ENCODE measurements at places on chromosomes 7 and 10.

GRCh38 chr7:144048648-144049047, at the start of gene OR2A5:
Gene OR2A5 (plus strand): TSS chr7:144048948. CDS start chr7:144050402, 1,454 bp downstream.
- no peak for DNase-seq

DNA sequence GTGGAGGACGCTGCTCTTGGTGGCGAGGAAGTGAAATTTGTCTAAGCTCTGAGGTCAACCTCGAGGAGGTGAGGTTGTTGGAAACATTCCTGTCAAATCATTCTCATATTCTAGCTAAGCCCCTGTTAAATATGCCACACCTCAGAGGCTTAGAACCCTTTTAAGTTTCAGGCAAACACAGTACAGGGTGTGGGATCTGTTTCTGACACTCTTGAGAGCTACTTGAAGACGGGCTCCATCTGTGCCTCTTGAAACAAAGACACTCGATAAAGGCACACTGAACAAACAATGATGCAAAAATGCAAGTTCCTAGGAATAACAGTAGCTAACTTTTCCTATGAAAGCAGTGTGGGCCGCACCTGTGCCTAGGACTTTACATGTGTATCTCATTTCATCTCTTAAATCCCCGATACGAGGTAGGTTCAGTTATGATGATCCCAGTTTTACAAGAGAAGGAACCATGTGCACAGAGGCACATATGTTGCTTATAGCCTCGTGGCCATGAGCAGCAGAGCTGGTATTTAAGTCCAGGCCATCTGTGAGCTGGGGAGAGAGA, 299.2 kb downstream of the CCDC3 start:
- DNase-seq, result no peak

GRCh38 chr7:16702441-16702840, 51.1 kb upstream of the TSPAN13 start:
- no peak for DNase-seq

- no peak for DNase-seq
Observed at GRCh38 chr10:70834441-70835151, 18.8 kb downstream of the SGPL1 start.

DNA sequence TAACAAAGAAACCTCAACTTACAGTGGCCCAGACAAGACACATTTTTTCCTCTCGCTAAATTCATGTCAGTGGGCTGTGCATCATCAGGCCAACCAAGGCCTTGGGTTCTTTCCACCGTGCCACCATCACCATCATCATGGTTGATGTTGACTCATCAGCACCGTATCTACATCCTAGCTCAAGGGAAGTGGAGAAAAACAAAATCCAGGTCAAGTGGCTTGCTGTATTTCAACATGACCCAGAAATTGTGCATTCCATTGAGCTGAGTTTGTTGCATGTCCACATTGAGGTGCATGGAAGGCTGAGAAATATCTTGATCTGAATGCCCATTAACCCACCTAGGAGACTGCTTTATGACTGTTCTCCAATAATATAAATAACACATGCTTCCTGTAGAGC, 312.4 kb upstream of the CDC14C start:
- DNase-seq, result no peak

- no peak for DNase-seq
Observed at GRCh38 chr7:24848878-24849277, 91.6 kb upstream of the GSDME start.

- no peak for DNase-seq
Observed at GRCh38 chr10:27568196-27569175, 64.4 kb downstream of the RAB18 start.

- no peak for DNase-seq
Observed at GRCh38 chr10:85601526-85601925, 765.1 kb downstream of the GRID1 start.

DNA sequence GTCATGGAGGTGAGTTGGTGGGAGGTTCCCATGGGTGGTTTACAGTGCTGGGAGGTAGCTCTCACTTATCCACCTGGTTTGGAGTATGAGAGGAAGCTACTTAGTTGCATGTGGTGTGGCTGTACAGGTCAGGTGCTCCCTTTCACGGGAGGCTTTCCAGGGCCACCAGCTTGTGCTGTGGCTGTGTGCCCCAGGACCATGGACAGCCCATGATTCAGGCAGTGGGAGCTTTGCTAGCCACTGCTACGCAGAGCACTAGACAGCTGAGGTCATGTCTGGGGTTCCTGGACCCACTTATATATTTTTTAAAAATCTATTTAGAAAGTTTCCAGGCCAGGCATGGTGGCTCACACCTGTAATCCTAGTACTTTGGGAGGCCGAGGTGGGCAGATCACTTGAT, 42.5 kb upstream of the KCNMA1 start:
- no peak for DNase-seq

GRCh38 chr10:22823109-22823508, 104.7 kb upstream of the ARMC3 start:
- no peak for DNase-seq

GRCh38 chr10:113292086-113292485, 260.8 kb upstream of the HABP2 start:
- DNase-seq, result no peak

DNA sequence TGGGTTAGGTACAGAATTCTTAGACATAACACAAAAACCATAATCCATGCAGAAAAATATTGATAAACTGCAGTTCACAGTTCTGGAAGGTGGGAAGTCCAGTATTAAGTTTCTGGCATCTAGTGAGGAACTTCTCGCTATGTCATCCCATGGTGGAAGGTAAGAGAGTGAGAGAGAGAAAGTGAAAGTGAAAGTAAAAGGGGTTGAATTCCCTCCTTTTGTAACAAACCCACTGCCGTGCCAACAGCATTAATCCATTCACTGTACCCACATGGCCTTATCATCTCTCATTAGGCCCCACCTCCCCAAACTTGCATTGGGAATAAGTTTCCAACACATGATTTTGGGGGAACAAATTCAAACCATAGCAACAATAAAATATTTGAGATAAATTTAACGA, 17.1 kb downstream of the ZNF485 start:
- no peak for DNase-seq

DNA sequence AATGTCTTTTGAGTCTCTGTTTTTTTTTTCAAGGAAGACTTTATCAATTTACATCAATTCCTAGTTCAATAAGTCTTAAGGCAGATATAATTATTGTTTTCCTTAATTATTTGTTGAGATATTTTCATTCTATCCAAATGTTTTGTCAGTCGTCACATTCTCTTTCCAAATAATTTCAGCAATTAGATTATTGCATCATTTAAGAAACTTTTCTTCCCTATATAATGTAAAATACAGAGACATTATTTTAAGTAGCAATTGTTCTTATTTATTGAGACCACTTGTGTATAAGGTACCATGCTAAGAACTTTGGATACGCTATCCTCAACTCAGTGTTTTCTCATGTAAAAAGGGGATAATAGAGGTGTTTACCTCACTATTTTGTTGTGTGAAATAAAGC, 38.1 kb upstream of the GNAT3 start:
- no peak for DNase-seq

- no peak for DNase-seq
Observed at GRCh38 chr7:114182837-114183236, 231.8 kb upstream of the FOXP2 start.

GRCh38 chr7:155590215-155591018, 44.1 kb upstream of the CNPY1 start:
- DNase-seq, result no peak

DNA sequence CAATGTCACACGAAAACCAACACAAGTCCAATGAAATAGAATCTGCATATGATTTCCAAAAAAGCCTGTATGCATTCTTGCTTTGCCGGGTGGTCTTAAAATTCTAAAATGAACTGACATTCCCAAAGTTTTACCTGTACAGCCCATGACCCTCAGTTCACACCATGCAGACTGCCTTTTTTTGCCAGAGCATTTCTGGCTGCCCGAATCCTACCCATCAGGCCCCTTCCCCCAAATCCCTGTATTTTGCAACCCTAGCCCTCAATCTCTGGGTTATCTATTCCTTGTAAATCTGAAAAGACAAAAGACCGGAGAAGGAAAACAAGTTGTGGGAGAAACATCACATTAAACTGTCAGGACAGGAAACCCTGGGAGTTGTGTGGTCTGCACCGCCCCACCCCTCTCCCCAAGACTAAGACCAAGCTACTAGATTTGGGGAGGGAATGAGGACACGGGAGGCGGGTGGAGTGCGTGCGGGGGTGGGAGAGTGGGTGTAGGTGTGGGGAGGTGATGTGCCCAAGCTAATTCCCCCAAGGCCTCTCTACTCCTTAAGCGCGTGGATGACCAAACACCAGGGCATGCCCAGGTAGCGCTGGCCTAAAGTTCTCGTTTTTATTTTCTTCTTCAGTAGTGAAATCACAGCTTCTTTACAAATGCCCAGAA, 1.4 kb downstream of the JCAD start:
- DNase-seq, result no peak

GRCh38 chr10:4034907-4035598, 250.0 kb upstream of the KLF6 start:
- no peak for DNase-seq

- DNase-seq, result no peak
Observed at GRCh38 chr7:33503736-33504135, 374.4 kb downstream of the BBS9 start.

- no peak for DNase-seq
Observed at GRCh38 chr10:10209167-10209566, 808.5 kb upstream of the CELF2 start.

- DNase-seq, result no peak
Observed at GRCh38 chr7:115009736-115010440, 88.0 kb downstream of the MDFIC start.

DNA sequence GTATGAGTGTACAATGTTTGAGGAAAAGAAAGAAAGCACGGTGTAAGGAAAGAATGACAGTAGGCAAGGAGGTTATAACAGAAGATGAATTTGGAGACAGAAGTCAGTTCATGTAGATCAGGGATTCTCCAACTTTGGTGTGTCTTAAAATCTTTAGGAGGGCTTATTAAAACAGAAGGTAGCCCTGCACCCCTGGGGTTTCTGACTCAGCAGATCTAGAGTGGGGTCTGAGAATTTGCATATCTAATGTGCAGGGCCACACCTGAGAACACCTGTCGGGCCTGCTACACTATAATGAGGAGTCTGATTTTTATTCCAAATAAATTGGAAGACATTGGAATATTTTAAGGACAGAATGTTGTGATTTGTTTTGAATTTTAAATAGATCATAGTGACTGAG, 120.6 kb downstream of the RNF133 start:
- no peak for DNase-seq

GRCh38 chr10:23368816-23369640, 24.4 kb upstream of the C10orf67 start:
- no peak for DNase-seq

DNA sequence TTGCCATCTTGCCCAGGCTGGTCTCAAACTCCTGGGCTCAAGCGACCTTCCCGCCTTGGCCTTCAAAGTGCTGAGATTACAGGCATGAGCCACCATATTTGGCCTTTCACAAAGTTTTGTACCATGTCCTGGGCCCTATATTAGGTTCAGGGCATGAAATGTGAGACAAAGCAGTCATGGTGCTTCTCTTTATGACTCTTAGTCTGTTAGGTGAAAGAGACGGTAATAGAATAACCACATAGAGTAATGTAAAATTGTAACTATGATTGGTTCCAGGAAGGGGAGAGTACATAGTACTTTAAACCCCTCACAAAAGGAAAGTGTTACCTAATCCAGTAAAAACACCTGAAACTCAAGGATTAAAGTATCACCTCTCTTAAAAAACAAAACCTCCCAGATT, 144.7 kb downstream of the SPAG6 start:
- DNase-seq, result no peak

DNA sequence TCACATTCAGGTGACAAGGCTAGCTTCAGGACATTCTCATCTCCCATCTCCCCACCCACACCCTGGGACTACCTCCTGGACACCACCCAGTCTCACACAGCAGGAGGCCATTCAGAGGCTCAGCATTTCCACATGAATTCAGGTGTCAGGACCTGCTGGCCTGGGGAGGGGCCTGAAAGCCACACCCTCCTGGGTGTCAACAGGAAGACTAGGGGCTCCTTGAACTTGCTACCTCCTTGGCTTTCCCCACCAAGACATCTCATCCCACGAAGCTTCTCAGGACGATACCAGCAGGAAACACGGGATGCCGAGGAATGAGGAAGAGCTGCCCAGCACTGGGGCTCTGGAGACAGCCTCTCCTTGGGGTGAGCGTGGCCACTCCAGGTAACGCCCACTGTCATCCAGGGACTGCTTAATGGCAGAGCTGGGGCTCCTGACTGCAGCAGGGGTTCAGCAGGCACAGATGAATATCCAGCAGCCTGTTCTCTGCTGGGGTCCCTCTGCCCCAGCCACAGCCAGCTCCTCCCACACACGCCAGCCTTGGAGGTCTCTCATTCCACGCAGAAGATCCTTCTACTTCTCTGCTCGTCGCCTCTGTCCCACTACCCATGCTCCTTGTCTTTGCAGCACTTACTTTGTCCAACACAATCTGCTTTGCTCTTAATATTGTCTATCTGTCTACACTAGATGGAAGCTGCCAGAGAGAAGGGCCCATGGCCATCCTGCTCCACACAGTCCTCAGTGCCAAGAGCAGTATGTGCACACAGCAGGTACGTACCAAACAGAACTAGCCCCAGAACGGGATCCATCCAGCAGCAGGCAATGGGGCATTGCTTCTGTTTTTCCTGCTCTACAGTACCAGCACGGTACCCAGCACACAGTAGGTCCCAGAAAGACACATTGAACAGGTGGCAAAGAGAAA, 88.7 kb downstream of the FAM53B start:
- no peak for DNase-seq

- no peak for DNase-seq
Observed at GRCh38 chr10:69459893-69460575, 8.8 kb downstream of the TSPAN15 start.

GRCh38 chr10:541750-542371, 147.6 kb downstream of the DIP2C start:
- no peak for DNase-seq

DNA sequence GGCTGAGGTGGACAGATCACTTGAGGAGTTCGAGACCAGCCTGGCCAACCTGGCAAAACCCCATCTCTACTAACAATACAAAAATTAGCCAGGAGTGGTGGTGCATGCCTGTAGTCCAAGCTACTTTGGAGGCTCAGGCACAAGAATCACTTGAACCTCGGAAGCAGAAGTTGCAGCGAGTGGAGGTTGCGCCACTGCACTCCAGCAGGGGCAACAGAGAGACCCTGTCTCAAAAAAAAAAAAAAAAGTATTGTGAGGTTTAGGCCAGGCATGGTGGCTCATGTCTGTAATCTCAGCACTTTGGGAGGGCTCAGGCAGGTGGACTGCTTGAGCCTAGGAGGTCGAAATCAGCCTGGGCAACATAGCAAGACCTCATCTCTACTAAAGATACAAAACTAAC, 16.0 kb downstream of the TET1 start:
- DNase-seq, result no peak

DNA sequence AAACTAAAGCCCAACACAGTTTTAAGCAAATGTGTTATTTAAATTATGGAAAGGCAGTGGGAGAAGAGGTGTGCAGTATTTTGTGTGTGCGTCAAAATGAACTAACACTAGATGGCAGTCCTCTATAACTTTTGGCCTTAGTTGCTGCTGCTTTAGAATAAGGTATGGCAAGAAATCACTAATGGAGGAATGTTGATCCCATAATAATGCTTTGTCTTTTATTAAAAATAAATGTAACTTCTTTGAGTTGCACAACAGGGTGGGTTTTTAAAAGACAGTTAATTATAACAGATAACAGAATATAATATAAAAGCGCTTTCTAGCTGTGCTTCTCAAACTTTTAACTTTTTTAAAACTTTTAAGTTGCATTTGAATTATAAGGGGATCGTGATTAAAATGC, 56.4 kb downstream of the BBS9 start:
- peak; percentile 34 for DNase-seq
